ENCODE measurements at places on chromosomes 7 and 10.
A peak's percentile ranks its signal among the peaks of the same experiment; 100 is the strongest.

GRCh38 chr7:24975644-24976260 is 4.2 kb downstream of the OSBPL3 start:
- DNase-seq = peak; percentile 74

DNA sequence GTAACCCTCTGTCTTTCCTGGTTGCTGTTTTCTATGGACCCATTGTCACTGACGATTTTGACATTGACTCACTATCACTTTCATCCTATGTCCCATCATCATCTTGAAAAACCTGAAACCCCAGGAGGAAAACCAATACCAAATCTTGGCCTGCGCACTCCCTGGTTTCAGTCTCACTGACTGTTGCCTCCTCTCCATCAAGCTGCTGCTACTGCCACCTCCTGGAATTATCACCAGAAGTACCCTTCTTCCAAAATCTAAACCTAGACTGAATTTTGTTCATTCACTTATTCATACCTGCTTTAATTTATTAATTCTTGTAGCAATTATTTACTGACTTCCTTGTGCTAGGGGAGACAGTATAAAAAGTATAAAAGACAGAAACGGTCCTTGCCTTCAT is 44.5 kb upstream of the ACBD5 start:
- DNase-seq = peak; percentile 1

DNA sequence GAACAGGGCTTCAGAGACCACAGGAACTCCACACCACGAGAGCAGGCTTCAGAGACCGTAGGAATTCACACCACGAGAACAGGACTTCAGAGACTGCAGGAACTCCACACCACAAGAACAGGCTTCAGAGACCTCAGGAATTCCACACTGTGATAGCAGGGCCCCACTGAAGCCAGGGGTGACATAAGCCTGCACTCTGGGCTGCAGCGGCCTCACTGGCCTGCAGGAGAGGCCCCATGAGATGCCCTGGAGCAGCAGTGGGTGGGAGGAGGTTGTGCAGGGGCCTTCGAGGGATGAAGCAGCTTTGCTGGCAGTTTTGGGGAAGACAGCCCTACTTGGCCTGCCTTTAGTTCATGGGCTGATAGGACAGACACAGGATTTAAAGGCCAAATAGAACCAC is 614.7 kb downstream of the PTPRN2 start:
- DNase-seq = no peak

GRCh38 chr10:98748298-98748697 is 301.6 kb upstream of the HPS1 start:
- peak; percentile 27 for DNase-seq

DNA sequence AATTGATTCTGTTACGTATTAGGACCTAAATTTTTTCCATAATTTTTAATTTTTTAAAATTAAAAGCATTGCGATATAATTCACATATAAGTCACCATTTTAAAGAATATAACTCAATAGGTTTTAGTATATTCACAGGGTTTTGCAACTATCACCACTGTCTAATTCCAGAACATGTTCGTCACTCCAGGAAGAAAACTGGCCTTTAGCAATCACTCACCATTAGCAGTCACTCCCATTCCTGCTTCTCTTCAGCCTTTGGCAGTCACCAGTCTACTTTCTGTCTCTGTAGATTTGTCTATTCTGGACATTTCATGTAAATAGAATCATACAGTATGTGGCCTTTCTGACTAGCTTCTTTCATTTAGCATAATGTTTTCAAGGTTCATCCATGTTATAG is 176.5 kb downstream of the EXOC4 start:
- DNase-seq = no peak

DNA sequence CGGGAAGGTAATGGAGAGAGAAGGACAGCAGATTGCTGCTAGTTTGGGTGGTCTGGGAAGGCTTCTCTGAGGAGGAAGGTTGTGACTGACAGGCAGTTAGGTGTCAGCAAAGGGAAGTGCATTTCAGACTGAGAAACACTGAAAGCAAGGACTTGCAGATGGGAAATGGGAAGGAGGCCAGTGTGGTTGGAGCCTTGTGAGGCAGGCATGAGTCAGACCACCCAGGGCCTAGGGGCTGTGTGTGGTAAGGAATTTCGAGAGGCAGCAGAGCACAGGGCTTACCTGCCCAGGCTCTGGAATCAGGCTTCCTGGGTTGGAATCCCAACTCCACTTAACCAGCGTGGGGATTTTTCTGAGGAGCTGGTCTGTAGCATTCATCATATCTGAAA is 53.5 kb downstream of the NRF1 start:
- peak; percentile 98 for DNase-seq

DNA sequence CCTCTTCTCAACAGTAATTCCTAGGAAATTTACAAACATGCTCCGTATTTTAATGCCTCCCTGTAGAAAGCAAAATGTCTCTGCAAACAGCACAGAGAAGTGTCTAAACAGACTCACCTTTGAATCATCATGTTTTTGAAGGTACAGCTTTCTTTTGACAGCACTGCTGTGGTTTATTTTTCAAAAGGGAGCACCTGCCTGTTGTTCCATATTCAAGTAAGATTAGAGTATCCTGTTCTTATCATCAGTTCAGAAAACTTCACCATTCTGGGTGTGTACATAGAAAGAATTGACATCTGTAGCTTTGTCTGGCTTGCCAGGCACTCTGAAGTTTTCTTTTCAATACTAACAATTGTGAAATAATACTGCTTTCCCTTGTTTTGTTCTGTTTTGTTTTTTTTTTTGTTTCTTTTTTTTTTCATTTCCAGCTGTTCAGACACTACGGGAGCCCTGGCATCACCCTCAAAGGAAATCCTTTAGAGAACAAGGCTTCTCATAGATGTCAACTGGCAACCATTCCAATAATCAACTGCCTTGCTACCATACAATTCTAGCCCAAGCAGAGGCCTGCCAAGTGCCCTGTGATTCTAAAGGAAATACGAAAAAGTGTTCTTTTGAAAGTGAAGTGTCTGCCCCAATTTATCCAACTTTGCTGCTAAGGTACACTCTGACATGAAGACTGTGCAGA is 275.9 kb downstream of the PRPF18 start:
- no peak for DNase-seq

- DNase-seq = no peak
Observed at GRCh38 chr10:132184816-132185593, 1.7 kb upstream of the DPYSL4 start.

DNA sequence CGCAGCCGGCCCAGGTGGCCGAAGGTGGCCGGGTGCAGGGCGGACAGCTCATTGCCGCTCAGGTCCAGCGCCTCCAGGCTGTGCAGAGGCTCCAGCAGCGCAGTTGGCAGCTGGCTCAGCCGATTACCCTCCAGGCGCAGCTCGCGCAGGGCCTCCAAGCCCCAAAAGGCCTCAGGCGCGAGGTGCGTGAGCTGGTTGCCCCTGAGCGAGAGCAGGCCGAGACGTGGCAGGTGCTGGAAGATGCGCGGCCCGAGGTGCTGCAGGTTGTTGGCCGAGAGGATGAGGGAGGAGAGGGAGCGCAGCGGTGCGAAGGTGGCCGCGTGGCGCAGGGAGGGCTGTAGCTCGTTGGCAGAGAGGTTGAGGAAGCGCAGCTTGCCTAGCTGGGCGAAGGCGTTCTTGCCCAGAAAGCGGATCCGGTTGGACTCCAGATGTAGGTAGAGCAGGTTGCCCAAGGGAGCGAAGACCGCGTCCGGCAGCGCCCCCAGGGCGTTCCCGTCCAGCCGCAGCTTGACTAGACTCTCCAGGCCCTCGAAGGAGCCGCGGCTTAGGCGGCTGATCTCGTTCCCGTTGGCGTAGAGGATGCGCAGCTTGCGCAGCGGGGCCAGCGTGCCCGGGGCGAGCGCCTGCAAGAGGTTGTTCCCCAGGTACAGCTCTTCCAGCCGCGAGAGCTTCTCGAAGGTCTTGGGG is 923 bp downstream of the TRIL start:
- no peak for DNase-seq

GRCh38 chr7:22108151-22108845 is 162.6 kb upstream of the CDCA7L start:
- DNase-seq = no peak

- no peak for DNase-seq
Observed at GRCh38 chr7:82128546-82128945, 315.0 kb downstream of the CACNA2D1 start.

DNA sequence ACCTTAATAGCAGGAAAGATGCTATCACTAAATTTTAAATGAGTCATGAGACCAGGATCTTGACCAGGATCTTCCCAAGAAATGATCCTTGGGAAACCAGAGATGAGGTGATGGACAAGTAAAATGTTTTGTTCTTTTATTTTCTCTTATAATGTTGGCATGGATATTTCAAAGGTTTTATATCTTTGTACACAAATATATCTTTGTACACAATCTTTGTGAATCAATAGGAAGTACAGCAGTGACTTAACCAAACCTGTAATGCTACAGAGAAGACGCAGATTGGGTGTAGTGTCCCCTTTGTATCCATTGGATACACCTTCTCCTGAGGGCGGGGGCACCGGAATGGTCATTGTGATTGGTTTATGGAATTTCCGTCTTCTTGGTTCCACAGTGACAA is 180.1 kb upstream of the CCDC6 start:
- DNase-seq = no peak

DNA sequence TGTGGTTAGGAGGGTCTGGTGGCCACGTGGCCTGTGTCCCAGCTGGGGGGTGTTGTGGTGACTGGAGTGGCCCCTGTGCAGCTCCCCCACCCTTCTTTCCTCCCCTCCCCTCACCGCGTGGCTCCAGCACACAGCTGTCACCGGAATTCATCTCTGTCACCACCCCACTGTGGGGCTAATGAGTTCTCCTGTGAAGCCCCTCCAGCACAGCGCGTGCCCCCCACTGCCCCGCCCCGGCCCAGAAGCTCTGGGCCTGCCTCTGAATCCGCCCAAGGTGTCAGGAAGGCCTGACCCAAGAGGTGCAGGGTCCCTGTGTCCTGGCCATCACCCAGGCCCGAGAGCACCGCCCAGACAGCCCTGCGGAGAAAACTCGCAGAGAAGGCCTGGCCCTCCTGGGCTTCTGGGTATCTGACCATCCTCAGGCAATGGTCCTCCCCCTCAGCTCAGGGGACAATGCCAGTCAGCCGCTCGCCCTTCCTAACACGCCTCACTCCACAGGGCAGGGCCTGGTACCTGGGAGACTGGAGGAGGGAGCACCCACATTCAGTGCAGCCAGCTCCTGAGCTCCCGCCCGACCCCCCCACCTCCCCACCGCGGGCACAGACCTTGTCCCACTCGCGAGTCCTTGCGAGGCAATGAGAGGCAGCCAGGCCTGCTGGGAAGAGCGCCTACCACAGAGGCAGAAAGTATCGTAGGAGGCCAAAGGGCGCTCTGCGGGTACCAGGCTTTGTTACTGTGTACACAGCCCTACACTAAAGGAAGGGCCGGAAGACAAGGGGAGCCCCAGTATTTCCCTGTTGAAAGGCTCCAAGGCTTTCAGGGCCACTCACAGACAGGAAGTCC is 38.2 kb downstream of the GBX1 start:
- DNase-seq = no peak

GRCh38 chr7:13835442-13835841 is 154.0 kb downstream of the ETV1 start:
- DNase-seq = no peak

GRCh38 chr7:152392254-152392653 is 43.5 kb downstream of the KMT2C start:
- DNase-seq = no peak

- DNase-seq = peak; percentile 90
Observed at GRCh38 chr7:41992881-41993867, 243.8 kb downstream of the GLI3 start.

GRCh38 chr10:83214136-83214535 is 925.2 kb upstream of the GHITM start:
- peak; percentile 20 for DNase-seq

- DNase-seq = peak; percentile 18
Observed at GRCh38 chr10:107914450-107915214, 750.1 kb upstream of the SORCS1 start.

DNA sequence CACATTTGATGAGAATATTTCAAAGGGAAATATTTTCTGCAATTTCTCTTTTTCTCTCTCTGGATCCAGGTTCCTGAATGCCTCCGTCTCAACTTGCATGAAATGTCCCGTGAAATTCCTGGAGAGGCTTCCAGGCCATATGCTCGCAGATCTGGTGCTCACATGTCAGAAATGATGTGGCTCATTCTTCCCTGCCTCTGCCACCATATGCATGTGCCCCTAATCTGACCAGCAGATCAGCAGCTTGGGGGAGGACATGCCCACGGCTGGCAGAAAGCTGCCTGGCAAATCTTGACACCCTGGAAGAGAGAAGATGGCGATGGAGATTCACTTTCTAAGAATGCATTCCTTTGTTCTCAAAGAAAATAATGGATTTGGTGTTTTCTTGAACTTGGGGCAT is 490.7 kb downstream of the RPS24 start:
- DNase-seq = no peak

DNA sequence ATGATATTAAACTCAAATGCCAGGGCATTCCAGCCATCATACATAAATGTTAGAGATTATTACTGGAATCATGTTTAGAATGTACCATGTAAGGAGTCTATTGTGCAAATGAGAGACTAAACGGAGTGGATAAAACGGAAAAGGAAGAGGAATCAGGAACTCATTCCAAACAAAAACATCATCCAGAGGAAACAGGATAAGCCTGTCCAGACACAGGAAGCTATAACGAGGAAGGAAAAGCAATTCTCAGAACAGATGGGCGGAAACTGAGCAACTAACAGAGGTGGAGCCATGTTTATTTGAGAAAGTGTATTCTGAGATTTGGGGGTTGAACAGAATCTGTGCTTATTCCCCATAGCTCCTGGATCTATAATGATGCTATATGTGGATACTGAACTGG is 52.3 kb upstream of the TRIM24 start:
- no peak for DNase-seq

DNA sequence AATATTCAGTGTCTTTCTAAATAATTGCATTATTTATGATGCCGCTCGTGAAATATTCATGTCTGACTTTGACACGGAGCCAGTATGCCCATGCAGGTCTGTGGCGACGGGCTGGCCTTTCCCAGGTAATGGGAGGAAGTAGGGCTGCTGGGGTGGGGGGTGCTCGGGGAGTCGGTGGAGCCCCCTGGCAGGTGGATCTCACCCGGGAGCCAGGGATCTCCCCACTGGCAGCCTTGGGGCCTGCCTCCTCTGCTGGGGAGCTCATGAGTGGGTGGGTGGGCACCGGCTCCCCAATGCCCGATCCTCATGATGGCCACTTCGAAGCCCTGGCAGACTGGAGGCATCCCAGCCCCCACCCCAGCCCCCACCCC is 52.8 kb downstream of the PWWP2B start:
- DNase-seq = no peak

- DNase-seq = no peak
Observed at GRCh38 chr7:51175316-51175991, 141.2 kb downstream of the COBL start.

DNA sequence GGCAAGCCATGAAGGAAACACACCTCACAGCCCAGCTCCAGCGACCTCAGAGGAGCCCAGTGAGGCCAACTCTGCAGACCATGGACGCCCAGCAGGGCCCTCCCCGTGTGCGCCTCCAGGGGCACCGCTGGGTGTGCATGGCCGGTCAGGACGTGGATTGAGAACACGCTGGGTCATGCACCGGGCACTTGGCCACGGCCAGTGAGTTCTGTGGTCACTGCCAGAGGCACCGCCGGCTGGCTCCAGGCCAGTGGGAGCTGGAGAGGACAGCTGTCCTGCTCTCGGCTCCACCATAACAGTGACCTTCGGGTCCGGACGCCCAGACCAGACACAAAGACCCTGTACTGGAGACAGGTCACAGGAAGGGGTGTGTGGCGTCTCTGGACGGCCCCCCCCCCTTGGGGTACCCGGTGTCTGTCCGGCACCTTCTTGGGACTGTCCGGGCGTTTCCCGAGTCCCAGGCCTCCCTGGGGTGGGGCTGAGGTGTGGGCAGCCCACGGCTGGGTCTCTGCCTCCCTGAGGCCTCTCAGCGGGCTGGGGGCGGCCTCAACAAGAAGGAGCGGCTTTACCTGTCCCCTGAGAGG is 50.4 kb upstream of the NKX6-2 start:
- DNase-seq = no peak

GRCh38 chr7:29496355-29497020 is 67.1 kb upstream of the PRR15 start:
- no peak for DNase-seq

All from fibroblast of skin of abdomen (primary cell).